ENCODE measurements at places on chromosomes 11 and 22. TPM values are rescaled to one million over a fixed set of nuclear protein-coding genes. Genes with fewer than 3 reads are reported as not detected.

The ACRV1 gene
- total RNA-seq = under 0.01 TPM

The SHANK2 gene
- total RNA-seq = under 0.01 TPM

The GTSE1 gene
- 0.99 TPM for total RNA-seq

The ANKK1 gene
- not detected for total RNA-seq

The HOATZ gene
- total RNA-seq = not detected

The TMX2 gene
- total RNA-seq = 37.7 TPM

The PIK3IP1 gene
- total RNA-seq = 15.1 TPM

The RAB38 gene
- total RNA-seq = 0.60 TPM

The MYO7A gene
- total RNA-seq = 4.8 TPM

The GRIK4 gene
- total RNA-seq = under 0.01 TPM

The KCNA4 gene
- total RNA-seq = not detected

The ASRGL1 gene
- 10.5 TPM for total RNA-seq

The KLHL35 gene
- 1.7 TPM for total RNA-seq

The CDC42EP1 gene
- total RNA-seq = 7.9 TPM

The HBE1 gene
- total RNA-seq = not detected

The MRPL11 gene
- 30.9 TPM for total RNA-seq

The CELSR1 gene
- total RNA-seq = 15.7 TPM

The OR2AG1 gene
- not detected for total RNA-seq

The TRIM6 gene
- 0.99 TPM for total RNA-seq

The GGTLC2 gene
- total RNA-seq = not detected

The KRTAP5-2 gene
- not detected for total RNA-seq

The BTBD18 gene
- total RNA-seq = not detected

The TRIOBP gene
- 79.8 TPM for total RNA-seq

The CASP1 gene
- total RNA-seq = 28.0 TPM

The TMEM134 gene
- 16.1 TPM for total RNA-seq

All from lung microvascular endothelial cell (primary cell).